Activated CD8-positive, alpha-beta memory T cell treated with anti-CD3 and anti-CD28 coated beads for 4 hours (primary cell): ENCODE measurements at places on chromosomes 2 and 18.

DNA sequence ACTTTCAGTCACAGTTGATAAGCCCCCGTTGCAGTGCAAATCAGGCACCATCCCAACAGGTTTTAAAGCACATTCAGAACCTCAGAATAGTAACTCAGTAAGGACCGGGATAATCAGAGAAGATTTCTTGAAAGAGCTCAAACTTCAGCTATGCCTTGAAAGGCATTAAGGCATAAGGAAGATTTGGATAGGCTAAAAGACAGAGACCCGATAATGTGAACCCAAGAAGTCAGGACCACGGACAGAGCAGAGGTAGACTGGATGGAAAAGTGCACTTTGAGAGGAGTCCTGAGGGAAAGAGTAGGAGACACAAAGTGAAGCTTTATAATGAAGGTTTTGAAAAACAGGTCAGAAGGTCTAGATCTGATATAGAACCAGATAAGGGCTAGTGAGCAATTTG lies 36.9 kb upstream of the KLF7 start:
- DNase-seq: no peak

- DNase-seq: no peak
Measured at GRCh38 chr18:54805571-54806334, 22.5 kb upstream of the RAB27B start.

DNA sequence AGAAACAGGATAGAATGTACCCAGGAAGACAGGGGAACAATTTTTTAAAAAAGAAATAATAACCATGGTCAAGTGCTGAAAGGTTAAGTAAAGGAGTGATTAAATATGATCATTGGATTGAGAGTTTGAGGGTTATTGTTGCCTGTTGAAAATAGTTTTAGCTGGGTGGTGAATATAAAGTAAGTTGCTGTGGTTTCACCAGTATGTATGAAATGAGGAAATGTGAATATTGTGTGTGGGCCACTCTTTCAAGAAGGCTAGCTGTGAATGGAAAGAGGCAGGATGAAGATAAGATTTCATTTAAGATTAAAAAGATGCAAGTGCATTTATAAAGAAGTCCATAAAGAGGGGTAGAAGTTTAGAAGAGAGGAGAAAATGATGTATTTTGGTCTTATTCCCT lies 53.8 kb downstream of the GULP1 start:
- no peak for DNase-seq

DNA sequence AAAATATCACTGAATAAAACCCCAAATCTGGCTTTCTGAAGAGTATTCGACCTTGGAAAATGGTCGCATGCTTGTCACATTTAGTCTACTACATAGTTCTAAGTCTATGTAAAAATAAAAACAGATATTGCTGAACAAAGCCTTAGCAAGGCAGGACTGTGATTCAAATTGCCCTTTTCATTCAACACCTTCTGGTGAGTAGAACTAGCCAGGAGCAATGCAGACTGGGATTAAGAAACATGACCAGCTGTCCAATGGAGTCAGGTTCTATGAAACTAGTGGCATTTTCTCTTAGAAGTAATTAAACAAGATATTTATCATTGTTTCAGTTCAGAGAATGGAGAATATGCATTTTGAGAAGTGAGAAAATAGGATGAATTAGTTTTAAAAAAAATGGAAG lies 1260.5 kb upstream of the ACVR2A start:
- no peak for DNase-seq

- no peak for DNase-seq
Measured at GRCh38 chr2:127429291-127429690, 11.1 kb downstream of the PROC start.

DNA sequence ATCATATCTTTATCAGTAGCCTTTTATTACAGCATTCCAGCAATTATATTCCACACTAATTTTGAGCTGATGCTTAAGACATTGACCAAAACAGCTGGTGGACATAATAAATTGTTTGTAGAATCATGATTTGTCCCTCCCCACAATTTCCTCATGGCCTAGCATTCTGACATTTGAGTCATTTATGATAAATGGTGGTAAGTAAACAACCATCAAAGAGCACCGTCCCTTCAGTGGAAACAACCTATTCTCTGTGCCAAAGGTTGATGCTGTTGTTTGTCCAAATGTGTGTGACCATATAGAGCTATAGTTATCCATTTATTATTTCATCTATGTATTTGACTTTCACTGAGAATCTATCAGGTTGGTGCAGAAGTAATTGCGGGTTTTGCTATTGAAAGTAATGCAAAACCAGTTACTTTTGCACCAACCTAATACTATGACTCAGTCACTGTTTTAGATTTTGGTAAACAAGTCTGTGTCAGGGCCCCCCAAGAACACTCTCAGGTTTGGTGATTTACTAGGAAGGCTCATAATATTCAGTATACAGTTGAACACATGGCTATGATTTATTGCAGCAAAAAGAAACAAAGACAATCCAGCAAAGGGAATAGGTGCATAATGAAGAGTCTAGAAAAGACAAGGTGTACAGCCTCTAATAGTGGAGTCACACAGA lies 608.7 kb upstream of the REG3G start:
- DNase-seq: no peak

GRCh38 chr18:58520969-58521368 lies 107.9 kb downstream of the ALPK2 start:
- DNase-seq: no peak

DNA sequence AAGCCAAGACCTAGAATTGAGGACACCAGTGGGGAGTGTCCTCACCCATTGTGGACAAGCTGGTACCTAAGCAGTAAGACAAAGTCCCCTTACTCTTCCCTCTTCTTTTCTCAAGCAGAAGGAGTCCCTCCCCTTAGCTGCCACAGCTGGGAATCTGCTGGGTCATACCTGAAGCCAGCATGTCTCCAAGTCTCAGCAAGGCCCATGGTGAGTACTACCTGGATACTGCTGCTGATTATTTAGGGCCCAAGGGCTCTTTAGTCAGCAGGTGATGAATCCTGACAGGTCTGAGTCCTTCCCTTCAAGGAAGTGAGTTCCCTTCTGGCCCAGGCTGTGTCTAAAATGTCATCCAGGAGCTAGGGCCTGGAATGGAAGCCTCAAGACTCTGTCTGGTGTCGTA lies 198.6 kb upstream of the STK17B start:
- no peak for DNase-seq

GRCh38 chr18:45136381-45137086 lies 455.8 kb downstream of the SETBP1 start:
- no peak for DNase-seq

DNA sequence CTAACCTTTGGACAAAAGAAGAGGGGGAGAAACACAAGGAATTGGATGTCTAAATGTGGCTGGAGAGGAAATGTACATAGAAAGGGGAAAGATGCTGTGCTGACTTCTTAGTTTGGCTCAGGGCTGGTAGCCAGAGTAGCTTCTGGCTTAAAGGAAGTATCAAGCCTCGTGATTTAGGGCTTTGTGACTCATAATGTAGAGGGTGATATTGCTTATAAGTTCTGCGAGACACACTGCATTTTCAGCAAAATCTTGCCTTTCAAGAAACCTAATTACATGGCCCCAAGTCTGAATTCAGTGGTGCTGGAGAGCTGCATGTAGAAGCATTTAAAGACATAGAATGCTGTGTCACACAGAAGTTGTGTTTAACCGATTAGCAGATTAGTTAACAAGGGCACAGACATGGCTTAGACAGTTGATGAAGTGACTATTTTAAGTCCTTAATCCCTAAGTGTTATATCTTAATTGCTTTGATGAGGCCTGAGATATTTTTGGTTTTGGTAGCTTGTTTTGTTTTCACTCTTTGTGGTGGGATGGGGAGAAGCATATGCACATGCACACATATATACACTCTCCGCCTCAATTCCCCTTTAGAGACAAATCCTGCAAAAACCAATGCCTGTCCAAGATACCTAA lies 66.4 kb downstream of the EPAS1 start:
- no peak for DNase-seq

DNA sequence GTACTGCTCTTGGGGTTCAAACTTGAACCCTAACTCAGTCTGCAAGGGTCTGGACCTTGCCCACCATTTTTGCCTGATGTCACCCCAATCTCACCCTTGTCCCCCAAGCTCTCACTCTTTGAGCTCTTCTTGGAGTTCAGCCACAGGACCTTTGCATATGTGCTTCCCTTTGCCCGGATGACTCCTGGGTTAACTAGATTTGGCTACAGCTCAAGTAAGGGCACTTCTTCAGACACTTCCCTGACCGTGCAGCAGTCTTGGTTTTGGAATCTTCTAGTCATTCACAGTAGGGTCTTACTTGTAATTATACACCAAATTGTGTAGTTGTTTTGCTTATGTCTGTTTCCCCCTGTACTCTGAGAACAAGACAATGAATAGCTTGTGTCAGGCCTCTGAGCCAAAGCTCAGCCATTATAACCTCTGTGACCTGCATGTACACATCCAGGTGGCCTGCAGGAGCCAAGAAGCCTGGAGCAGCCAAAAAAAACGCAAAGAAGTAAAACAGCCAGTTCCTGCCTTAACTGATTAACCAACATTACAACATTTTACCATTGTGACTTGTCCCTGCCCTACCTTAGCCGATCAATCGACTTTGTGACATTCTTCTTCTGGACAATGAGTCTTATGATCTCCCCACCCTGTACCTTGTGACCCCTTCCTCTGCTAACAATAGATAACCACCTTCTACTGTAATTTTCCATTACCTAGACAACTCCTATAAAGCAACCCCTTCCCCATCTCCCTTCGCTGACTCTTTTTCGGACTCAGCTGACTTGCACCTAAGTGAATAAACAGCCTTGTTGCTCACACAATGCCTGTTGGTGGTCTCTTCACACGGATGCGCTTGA lies 1.0 kb upstream of the MOGAT1 start:
- no peak for DNase-seq

- DNase-seq: no peak
Measured at GRCh38 chr2:162053808-162054155, 20.2 kb downstream of the DPP4 start.

DNA sequence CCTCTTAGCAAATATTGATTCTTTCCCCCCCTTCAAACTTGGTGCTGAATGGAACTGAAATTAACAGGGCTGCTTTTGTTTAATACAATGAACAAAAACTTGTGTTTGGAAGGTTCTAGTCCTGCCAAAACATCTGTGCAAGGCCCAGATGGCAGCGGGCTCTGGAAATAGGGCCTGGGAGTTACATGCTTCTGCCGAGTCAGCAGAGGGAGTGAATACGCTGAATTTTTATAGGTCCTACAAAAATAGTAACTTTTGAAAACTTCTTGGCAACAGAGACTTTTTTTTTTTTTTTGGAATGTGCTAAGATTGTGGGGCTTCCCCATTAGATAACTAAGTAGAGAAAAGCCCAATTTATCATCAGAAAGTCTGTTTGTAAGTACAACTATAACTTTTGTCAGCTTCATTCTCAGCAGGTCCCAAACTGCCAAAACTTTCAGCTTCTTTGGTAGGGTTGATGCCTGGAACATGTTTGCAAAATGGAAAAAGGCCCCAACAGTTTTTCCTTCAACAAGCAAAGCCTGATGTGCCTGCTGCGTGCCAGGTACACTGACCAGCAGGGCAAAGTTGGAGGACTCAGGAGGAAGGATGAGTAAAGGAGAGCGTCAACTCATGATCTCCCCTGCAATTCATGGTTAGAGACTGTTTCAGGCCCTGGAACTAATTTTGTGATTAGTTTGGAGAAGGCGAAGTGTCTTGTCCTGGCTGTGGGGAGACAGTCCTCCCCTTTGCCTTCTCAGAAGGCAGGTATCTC lies 45.1 kb upstream of the HDAC4 start:
- no peak for DNase-seq

- DNase-seq: no peak
Measured at GRCh38 chr2:118654945-118655344, 192.5 kb downstream of the EN1 start.

GRCh38 chr18:57664568-57665165 lies 43.0 kb upstream of the NARS1 start:
- no peak for DNase-seq

- DNase-seq: no peak
Measured at GRCh38 chr2:20614201-20615067, 36.5 kb downstream of the HS1BP3 start.

DNA sequence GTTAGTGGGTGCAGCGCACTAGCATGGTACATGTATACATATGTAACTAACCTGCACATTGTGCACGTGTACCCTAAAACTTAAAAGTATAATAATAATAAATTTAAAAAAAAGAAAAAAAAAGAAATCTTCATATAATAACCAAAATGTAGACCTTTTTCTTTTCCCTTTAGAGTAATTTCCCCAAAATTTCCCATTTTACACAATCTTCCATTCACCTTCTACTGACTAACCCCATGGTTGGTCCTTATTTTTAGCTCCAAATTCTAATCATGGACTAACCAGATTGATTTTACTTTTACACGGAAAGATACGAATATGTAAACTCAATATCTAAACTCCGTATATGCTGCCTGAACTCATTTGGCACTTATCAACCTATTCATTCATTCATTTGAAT lies 7.7 kb downstream of the KCTD18 start:
- no peak for DNase-seq

GRCh38 chr2:10535703-10536102 lies 87.6 kb upstream of the ODC1 start:
- DNase-seq: no peak

DNA sequence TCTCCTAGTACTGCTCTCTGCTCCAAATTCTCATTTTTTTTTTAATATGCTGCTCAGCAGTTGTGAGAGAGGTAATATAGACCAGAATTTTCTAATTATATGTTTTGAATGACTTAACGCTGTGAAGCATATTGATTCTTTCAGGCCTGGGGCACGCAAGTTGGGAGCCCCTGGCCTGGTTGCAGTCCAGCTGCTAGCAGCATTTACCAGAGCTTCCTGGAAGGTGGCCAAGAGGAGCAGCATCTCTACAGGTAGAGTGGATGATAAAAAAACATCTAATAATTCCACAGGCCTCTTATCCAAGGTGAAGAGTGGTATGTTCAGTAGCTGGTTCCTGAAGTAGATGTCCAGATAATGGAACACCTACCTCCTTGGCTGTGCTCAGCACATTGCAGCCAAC lies 7.3 kb upstream of the UGP2 start:
- DNase-seq: no peak

- no peak for DNase-seq
Measured at GRCh38 chr2:6518361-6518760, 347.3 kb downstream of the CMPK2 start.

DNA sequence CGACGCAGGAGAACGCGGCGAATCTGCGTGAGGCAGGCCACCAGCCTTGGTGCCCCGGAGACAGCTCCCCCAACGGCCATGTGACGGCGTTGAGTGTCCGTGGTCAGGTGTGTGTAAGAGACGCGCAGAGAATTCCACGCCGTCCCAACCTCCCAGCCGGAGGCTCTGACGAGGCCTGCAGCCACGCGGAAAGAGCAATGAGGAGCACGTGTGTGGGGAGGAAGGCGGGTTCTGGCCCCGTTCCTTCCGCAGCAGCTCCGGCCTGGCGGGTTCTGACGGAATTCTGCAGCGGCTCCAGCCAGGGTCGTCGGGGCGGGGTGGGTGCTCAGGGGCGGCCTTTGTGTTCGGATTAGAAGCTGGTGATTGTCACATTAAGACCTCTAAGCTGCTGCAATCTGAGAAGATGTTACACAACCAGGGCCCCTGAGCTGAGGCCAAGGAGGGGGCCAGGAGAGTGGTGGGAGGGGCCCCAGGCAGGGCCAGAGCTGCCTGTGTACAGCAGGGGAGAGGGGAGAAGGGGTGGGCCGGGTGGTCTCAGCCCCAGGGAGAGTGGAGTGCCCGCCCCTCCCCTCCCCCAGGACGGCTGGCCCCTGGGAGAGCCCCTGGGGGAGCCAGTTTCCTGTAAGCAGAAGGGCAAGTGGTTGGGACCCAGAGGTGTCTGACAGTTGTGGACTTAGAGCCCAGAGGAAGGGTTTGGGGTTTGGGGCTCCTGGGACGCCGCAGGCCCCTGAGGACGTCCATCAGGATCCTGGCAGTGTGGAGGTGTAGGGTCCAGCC lies 5.1 kb upstream of the GAL3ST2 start:
- no peak for DNase-seq

- no peak for DNase-seq
Measured at GRCh38 chr2:46387886-46388515, 90.8 kb downstream of the EPAS1 start.
